ENCODE measurements at places on chromosomes 16 and 17. TPM values are rescaled to one million over a fixed set of nuclear protein-coding genes. Genes with fewer than 3 reads are reported as not detected.

FOXN1 gene
- polyA plus RNA-seq: 0.13 TPM

PSMD12 gene
- polyA plus RNA-seq: 21.1 TPM

NOS2 gene
- 0.14 TPM for polyA plus RNA-seq

TMEM92 gene
- 2.5 TPM for polyA plus RNA-seq

WFIKKN1 gene
- polyA plus RNA-seq: 0.30 TPM

CCL15 gene
- polyA plus RNA-seq: 1.3 TPM

KRT33A gene
- polyA plus RNA-seq: not detected

TMEM98 gene
- 86.3 TPM for polyA plus RNA-seq

CA5A gene
- not detected for polyA plus RNA-seq

MPV17L gene
- 4.4 TPM for polyA plus RNA-seq

CNEP1R1 gene
- polyA plus RNA-seq: 8.6 TPM

C17orf58 gene
- polyA plus RNA-seq: 9.6 TPM

MARVELD3 gene
- 0.57 TPM for polyA plus RNA-seq

ABCA10 gene
- 3.3 TPM for polyA plus RNA-seq

SCGB1C2 gene
- polyA plus RNA-seq: not detected

LDHD gene
- polyA plus RNA-seq: 4.6 TPM

TRPV3 gene
- polyA plus RNA-seq: 0.80 TPM

MYO15B gene
- polyA plus RNA-seq: 78.1 TPM

DCAF7 gene
- polyA plus RNA-seq: 32.9 TPM

TP53TG3F gene
- polyA plus RNA-seq: not detected

ASGR1 gene
- polyA plus RNA-seq: 1.6 TPM

RHBDL1 gene
- polyA plus RNA-seq: 1.3 TPM

SPATA32 gene
- not detected for polyA plus RNA-seq

PTX4 gene
- polyA plus RNA-seq: 0.10 TPM

CACNG5 gene
- polyA plus RNA-seq: not detected

CYLD gene
- 13.2 TPM for polyA plus RNA-seq

PLLP gene
- polyA plus RNA-seq: 9.5 TPM

ARHGAP23 gene
- 39.8 TPM for polyA plus RNA-seq

HSD3B7 gene
- polyA plus RNA-seq: 20.3 TPM

C16orf54 gene
- polyA plus RNA-seq: 1.9 TPM

PDK2 gene
- polyA plus RNA-seq: 55.0 TPM

KRTAP2-3 gene
- not detected for polyA plus RNA-seq

PRRT2 gene
- polyA plus RNA-seq: 8.2 TPM

BCO1 gene
- polyA plus RNA-seq: 0.25 TPM

CDYL2 gene
- 2.9 TPM for polyA plus RNA-seq

ABCA3 gene
- 8.3 TPM for polyA plus RNA-seq

ZNF232 gene
- polyA plus RNA-seq: 9.0 TPM

GJD3 gene
- 1.1 TPM for polyA plus RNA-seq

MYH8 gene
- polyA plus RNA-seq: not detected

HSD17B1 gene
- 2.5 TPM for polyA plus RNA-seq

CACNA1H gene
- polyA plus RNA-seq: 151 TPM

IGF2BP1 gene
- polyA plus RNA-seq: 0.03 TPM

KRTAP4-1 gene
- not detected for polyA plus RNA-seq

CDH1 gene
- 15.7 TPM for polyA plus RNA-seq

MYH13 gene
- polyA plus RNA-seq: 0.01 TPM

GFER gene
- polyA plus RNA-seq: 27.8 TPM

PDE6G gene
- polyA plus RNA-seq: 1.2 TPM

TOX3 gene
- polyA plus RNA-seq: 1.9 TPM

AANAT gene
- not detected for polyA plus RNA-seq

RNF222 gene
- not detected for polyA plus RNA-seq

KRT17 gene
- polyA plus RNA-seq: 72.1 TPM

SEPTIN1 gene
- 3.5 TPM for polyA plus RNA-seq

CHST4 gene
- polyA plus RNA-seq: not detected

KRTAP4-4 gene
- polyA plus RNA-seq: not detected

TLCD3B gene
- polyA plus RNA-seq: 0.22 TPM

Data from urinary bladder (tissue), 4 donors.